ENCODE measurements at places on chromosomes 12 and 14. TPM values are rescaled to one million over a fixed set of nuclear protein-coding genes. Genes with fewer than 3 reads are reported as not detected.

DNA sequence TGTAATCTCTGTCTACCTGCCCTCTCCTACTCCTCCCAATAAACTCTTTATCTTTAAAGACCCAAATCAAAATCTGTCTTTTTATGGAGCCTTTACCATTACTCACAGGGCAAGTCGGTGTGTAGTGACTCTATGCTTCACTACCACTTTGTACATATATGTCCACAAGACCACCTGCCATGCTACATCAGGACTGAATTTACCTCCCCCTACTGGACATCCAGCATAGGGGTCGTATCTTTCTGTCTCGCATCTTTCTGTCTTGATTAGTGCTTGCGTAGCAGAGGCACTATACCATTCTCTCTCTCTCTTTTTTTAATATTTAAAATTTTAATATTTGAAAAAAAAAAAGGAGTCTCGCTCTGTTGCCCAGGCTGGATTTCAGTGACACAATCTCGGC is 587.5 kb downstream of the SOX5 start:
- no peak for DNase-seq

DNA sequence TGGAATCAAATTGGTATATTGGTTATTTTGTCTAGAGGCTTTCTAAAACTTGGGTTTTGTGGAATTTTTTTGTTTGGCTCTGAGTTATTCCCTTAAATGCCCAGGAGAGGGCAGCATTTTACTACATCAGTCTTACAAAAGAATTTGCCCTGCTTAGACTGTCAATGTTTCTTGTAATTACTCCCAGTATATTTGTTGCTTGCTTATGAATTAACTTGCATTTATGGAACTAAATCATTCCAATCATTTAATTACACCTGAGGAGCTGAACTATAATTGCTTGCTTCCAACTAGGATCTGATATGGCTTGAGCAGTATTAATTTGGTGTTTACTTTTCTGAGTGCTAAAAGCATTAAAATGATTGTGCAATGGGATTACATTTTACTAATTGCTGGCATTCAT is 48.7 kb downstream of the MIPOL1 start:
- DNase-seq: peak; percentile 39

GRCh38 chr14:56579345-56580220 is at the start of gene TMEM260:
TMEM260 (plus strand) TSS chr14:56579798; CDS start chr14:56579915, 117 bp downstream.
- DNase-seq: peak; percentile 85

GRCh38 chr12:58918469-58918844 is 1.8 kb downstream of the LRIG3 start:
- DNase-seq: no peak

DNA sequence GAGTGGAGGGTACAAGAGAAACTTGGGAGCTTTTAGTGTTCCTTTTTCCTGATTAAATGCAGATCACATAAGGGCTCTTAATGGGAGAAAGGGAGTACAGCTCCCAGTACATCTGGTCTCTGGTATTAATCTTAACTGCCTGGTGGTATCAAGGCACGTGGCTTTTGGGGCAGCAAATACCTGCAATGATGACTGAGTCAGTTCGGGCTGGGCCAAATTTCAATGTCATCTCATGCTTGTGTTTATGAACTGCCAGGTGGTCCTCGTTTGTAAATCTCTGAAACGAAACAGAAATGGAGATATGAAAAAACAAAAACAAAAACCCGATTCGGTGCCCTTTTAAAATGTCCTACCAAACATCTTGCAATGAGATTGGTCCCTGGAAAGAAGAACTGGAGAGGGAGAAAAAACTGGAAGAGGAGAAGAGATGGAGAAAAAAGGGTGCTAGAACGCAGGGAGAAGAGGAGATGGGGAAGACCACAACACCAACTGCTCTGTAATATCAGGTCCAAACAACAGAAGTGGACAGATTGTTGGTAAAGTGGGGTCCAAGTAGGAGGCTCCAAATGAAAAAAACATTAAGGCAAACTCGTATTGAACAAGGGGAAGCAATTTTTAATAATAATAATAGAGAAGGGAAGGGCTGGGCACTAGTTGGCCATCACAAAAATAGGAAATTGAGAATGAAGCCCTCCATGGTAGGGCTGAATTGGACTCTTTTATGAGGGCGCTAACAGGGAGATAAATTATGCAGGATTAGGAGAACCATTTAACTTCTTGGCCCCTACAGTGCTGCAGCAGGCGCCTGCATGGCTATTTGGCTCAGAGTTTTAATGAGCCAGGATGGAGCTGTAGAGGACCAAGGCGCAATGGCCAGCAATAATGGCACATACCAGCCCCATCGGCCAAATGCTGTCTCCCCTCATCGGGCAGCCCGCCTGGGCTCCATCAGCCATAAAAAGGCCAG is 45.4 kb upstream of the NPFF start:
- no peak for DNase-seq

- DNase-seq: no peak
Observed at GRCh38 chr14:37565550-37565949, 29.5 kb downstream of the FOXA1 start.

DNA sequence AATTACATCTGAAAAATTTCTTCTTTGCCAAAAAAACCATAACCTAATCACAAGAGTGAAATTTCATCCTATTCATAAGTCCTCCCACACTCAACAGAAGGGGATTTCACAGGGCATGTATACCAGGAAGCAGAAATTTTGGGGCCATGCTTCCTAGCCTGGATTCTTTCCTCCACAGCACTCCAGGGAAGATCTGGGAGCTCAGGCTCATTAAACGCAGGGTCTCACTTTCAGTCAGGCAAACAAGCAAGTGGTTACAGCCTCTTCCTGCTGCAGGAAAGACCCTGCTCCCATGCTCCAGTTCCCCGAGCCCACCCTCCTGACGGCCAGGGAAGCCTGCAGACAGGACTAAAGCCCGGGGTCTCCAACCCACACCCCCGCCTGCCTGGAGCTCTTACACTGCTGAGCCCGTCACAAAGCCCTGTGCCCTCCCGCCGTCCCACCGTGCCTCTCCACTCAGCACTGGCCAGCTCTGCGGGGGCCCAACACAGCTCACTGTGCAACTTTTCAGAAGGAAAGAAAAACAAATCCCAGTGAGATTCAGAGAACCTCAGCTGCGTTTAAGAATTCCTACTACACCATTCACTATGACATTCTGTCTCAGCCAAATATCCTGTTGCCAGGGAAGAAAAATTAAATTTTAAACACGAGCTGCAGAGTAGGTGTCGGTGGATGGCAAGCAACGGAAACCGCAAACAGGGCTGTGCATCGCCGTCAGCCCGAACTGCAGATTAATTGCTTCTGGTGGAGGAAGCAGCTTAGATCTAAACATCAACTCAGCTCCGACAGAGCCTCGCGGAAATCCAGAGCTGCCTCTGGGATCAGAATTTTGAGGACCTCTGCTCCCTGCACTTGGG is 106.7 kb upstream of the SFSWAP start:
- no peak for DNase-seq

- no peak for DNase-seq
Observed at GRCh38 chr12:40011775-40012129, 94.1 kb downstream of the SLC2A13 start.

- DNase-seq: peak; percentile 34
Observed at GRCh38 chr12:26853303-26854030, 20.5 kb upstream of the ITPR2 start.

DNA sequence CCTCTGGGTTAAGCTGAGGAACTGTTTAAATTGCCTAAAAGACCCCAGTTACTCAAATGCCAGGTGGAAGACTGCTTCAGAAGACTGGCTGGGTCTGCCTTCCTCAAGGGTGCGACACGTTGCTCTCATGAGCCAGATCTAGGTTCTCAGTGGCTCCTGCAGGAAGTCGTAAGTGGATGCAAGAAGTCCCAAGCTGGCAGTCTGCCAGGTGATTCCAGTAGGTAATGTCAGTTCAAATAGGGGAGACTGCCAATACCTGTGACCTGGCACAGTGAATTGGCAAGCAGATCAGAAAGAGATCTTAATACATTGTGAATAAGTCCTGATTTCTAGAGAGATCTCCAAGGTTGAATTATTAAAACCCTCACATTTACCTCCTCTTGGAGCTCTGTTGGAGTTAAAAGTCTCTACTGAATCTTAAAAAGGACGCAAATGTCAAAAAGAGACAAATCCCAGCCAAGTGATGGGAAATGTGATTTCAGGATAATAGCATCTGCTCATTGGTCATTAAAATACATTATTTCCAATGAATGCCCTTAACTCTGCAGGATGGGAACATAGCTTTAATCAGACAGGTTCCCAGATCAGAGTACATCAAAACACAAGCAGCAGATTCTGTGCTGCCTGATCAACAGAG is 98.8 kb upstream of the FRMD6 start:
- DNase-seq: no peak

DNA sequence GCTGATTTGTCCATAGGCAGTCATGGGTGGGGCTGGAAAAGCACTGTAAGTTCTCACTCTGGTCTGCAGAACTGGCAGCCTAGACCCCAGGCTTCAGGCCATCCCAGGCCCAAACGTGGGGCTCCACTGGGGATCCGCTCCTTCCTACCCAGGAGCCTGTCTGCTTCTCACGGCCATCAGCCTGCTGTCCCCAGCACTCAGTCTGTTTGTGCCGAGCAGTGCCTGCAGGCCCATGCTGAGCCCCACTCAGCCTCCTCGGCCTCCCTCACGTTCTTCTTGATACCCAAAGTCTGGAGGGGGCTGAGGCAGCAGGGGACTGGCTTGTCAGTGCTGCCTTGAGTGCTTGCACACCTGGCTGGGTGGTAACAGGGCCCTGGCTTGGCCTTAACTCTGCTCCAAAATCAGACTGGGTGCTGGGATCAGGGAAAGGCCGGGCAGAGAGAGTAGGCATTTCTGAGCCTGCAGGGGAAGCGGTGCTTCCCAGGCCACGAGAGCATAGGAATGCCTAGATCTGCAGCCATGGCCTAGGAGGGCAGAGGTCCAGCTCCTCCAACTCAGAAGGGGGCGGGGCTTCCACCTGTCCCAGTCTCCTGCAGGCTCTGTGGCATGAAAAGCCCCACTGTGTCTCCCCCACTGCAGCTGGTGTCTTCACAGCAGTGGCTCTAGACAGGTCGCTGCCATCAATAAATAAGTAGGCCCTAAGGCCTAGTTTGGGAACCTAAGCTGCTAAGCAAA is 772.4 kb upstream of the FBXO33 start:
- no peak for DNase-seq

- no peak for DNase-seq
Observed at GRCh38 chr14:105013150-105013785, 7.6 kb downstream of the CDCA4 start.

GRCh38 chr12:3920351-3921150 is 47.4 kb upstream of the PARP11 start:
- DNase-seq: no peak

- DNase-seq: no peak
Observed at GRCh38 chr14:73851000-73851399, 631 bp upstream of the PTGR2 start.

- no peak for DNase-seq
Observed at GRCh38 chr14:58584383-58584782, 53.4 kb upstream of the DACT1 start.

DNA sequence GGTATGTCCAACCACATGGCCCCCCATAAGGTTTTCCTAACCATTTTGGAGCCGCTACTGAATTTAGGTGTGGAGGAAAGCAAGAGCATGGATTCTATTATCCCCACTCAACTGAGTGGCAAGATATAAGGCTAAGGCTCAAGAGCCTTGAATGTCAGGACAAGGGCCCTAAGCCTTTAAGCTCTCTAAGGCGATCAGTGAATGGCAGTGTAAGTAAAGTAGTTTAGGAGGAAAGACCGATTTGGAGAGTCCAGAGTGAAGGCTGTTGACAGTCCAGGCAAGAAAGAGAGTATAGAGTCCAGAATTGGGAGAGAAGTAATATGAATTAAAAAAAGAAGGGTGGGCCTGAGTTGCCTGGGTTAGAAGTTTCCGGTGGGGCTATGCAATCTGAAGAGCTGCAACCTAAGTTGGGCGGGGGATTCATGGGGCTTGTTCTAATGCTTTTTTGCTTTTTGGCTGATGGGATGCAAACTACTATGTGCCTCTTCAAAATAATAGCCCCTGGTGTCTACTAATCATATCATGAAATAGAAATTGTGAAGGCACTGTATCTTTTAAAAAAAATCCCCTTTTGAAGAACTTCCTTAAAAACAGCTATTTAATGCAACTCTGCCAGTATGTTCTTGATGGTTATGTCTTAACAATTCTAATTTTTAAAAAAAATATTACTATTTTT is at the start of gene SPIC:
Gene SPIC (plus strand): TSS at position 626 of the 676 bp plus-strand sequence. CDS start 1,569 bp downstream, outside the sequence.
- no peak for DNase-seq

DNA sequence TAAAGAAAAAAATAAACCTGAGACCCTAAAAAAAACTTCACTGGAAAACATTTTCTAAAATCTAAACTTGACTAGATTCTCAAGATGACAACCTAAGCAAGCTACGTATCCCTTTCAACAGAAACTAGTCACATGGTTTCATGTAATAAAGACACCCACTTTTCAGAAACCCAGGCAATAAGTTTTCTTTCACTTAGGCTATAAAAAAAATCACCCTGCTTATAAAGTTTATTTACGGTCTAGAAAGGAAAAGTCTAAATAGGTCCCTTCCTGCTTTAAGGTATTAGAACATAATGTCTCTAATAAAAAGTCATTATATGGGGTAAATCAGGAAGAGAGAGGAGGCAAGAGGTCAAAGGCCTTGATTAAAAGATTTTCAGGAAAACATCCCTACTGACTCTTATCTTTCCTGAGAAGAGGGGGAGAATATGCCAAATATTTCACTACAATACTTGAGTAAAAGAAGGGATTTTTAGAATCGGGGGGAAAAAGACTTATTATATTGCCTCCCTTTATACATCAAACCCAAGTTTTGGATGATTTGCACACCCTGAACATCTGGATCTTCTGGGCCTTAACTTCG is 9.5 kb downstream of the CLIP1 start:
- no peak for DNase-seq

DNA sequence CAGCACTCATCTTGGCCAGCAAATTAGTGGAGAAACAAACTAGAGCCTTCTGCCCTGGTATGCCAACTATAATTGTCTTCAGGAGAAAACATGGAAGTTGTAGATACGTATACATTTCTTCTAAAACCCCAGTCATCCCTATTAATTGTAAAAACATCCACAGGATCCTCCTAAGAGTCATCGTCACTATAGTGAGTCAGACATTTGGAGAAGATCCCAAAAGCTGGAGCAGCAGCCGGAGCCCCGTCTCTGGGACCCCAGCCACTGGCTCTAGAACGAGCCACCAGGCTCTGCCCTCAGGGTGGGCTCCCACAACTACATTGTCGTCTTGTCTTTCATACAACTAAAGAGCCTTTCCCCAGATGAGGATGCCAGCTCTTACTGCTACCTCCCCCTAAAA is 15.5 kb downstream of the PRKAB1 start:
- DNase-seq: peak; percentile 43

- no peak for DNase-seq
Observed at GRCh38 chr14:22289570-22289969, 299.5 kb downstream of the DAD1 start.

GRCh38 chr12:131854861-131855476 is 26.8 kb downstream of the MMP17 start:
- no peak for DNase-seq

- DNase-seq: no peak
Observed at GRCh38 chr14:102164965-102165364, 25.3 kb downstream of the WDR20 start.

- DNase-seq: no peak
Observed at GRCh38 chr12:65209655-65210043, 40.3 kb downstream of the LEMD3 start.

- no peak for DNase-seq
Observed at GRCh38 chr14:74518221-74518620, 24.7 kb downstream of the ISCA2 start.

GRCh38 chr12:27151479-27151878 is 69.1 kb upstream of the C12orf71 start:
- DNase-seq: no peak

Gene RNASE2
- total RNA-seq: not detected

Gene SERPINA3
- total RNA-seq: 1.2 TPM

Gene LRP1-AS
- not detected for total RNA-seq

Gene LTB4R2
- 2.5 TPM for total RNA-seq

Gene PRKAB1
- total RNA-seq: 19.1 TPM

Gene BMP4
- total RNA-seq: 2.5 TPM

Gene CISTR
- not detected for total RNA-seq

Gene PSME2
- 48.4 TPM for total RNA-seq

Gene MGP
- total RNA-seq: not detected
